ENCODE measurements at places on chromosomes 1 and 21.
A peak's percentile ranks its signal among the peaks of the same experiment; 100 is the strongest.

DNA sequence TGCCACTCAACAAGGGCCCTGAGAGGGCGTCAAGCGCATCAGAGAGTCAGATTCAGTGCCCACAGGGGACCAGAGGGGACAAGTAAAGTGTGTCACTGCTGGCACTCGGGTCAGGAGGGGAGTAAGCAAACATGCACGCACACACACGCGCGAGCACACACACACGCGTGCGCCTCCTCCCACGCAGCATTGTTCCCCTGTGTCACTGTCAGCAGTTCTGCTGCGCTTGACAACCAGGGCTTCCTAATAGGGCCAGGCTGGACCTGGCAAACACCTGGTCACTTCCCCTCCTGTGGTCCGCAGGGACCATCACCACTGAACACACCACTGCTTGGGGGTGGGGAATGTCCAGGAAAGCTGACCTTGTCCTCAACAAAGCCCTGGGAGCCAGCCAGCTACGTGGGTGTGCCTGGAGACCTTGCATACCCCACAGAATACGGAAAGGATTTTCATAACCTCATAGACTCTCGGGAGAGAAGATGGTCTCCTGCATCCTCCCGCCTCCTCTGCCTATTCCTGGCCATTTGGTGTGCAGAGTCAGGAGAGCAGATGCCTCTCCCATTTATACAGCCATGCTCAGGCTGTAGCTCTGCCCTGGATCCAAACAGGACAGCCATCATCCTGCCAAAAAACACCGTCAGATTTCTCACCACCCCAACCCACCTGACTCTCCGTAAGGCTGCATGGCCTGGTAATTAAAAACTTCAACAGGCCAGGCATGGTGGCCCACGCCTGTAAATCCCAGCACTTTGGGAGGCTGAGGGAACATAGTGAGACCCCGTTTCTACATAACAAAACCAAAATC is 73.2 kb downstream of the SSBP3 start:
- no peak for DNase-seq

DNA sequence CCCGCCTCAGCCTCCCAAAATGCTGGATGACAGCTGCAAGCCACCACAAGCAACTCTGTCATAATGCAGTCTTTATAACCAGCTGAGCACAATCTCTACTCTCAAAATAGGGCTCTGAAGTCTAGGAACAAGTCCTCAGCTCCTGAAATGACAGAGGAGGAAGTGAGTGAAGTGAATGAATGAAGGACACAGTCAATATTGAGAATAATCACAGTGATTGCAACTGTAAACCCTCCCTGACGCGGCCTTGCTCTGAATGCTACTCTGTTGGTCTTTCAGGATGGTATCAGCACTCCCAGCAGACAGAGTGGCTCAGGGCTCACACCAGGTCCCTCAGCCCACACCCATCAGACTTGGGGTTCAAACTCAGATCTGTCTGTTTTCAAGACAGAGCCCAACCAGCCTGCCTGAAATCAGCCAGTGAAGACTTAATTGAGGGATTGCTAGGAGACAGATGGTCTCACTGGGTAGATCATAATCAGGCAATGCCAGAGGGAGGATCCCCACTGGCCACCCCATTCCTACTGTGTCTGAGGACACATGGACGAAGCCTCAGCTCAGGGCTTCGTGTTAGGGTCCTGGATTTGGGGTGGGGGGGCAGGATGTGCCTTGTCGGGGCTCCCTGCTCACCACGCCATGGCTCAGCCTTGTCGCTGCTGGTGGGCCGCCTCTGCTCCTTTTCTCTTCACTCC is 20.9 kb downstream of the RNF187 start:
- no peak for DNase-seq

- DNase-seq: no peak
Measured at GRCh38 chr21:35423709-35424108, 374.6 kb upstream of the RUNX1 start.

DNA sequence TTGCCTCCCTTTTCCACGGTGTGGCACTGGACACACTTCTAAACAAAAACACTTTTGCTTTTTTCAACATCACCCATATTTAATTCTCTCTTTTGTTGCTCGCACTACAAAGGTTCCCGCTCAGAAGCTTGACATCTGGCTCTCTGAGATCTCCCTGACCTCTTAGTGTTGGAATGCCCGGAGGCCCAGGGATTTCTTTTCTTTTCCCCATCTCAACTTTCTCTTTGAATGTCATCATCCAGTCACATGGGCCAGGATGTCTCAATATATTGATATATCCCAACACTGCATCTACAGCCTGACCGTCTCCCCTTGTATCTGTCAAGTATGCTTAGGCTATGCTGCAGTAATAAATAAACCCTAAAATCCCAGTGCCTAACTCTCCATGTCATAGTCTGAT is 54.3 kb upstream of the DESI2 start:
- DNase-seq: no peak

- peak; percentile 23 for DNase-seq
Measured at GRCh38 chr1:36966242-36966641, 68.1 kb downstream of the GRIK3 start.

- no peak for DNase-seq
Measured at GRCh38 chr1:34213956-34214355, 37.2 kb downstream of the C1orf94 start.

DNA sequence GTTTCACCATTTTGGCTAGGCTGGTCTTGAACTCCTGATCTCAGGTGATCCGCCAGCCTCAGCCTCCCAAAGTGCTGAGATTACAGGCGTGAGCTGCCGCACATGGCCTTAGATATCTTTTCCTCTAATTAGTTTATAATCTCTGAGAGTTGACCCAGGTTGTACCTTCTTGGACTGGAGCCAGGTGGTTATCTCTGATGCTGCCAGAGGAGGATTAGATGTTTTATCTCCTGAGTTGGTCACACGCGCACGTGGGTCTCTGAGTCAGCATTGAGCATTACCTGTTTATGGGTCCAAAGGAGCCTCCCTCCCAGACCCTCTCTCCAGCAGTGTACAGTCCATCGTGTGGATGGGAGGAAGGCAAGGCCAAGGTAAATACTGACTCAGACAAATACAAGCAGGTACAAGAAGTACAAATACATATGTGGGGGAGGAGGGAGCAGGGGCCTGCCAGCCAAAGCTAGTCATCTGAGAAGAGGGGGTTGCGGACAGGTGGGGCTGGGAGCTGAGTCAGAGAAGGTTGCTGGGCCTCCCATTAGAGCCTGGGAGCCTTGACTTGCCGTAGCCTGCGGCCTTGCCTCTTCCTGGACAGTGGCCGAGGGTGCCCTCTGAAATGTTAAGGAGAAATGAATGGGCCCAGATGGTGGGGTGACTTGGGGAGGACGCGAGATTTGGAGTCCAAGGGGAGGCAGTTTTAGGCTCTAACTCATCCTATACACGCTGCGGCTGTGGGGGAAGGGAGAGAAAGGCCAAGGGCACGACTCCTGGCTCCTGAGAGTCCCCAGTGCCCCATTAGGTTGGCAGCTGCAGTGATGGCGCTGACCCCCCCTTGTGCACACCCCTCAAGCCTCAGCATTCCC is 13.1 kb downstream of the IL6R start:
- no peak for DNase-seq

DNA sequence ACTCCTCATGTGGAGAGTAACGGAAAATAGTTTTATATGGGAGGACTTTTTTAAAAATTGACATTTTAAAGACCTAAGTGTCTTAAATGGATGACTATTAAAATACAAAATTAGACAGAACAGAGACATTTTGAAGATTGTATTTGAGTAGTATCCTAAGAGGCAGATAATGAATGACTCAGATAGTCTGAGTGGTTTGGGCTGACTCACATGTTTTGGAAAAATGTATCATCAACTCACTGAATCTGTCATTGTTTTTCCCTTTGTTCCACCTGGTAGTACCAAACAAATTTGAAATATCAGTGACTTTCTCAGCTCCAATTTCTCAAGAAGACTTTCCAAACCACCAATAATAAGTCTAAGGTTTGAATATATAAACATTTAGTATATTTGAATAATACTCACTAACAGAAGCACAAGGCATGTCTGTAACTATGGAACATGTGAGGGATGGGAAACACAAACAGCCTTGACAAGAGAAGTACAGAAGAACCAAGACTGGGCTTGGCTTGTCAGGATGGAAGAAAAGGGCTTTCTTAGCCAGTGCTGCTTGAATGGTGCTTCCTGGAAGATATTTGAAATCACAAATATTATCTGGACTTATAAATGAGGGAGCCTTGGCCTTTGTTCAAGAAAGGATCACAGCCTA is 90.6 kb downstream of the SGIP1 start:
- no peak for DNase-seq

DNA sequence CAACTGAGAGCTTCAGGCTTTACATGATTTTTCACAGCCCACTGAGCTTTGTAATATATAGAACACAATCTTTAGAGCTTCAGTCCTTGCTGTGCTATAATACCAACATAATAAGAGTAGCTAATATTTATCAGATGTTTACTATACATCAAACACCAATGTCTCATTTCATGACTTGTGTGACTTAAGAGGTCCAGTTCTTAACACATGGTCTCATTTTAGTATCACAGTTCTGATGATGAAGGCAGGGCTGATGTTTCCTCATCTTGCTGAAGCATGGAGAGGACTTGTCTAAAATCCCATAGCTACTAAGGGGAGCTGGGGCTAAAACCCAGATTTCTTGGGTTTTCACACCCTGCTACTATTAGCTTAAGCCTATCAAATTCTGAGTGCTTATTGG is 5.5 kb downstream of the MTR start:
- DNase-seq: no peak

GRCh38 chr1:32345289-32345827 is 9.3 kb upstream of the MARCKSL1 start:
- no peak for DNase-seq

DNA sequence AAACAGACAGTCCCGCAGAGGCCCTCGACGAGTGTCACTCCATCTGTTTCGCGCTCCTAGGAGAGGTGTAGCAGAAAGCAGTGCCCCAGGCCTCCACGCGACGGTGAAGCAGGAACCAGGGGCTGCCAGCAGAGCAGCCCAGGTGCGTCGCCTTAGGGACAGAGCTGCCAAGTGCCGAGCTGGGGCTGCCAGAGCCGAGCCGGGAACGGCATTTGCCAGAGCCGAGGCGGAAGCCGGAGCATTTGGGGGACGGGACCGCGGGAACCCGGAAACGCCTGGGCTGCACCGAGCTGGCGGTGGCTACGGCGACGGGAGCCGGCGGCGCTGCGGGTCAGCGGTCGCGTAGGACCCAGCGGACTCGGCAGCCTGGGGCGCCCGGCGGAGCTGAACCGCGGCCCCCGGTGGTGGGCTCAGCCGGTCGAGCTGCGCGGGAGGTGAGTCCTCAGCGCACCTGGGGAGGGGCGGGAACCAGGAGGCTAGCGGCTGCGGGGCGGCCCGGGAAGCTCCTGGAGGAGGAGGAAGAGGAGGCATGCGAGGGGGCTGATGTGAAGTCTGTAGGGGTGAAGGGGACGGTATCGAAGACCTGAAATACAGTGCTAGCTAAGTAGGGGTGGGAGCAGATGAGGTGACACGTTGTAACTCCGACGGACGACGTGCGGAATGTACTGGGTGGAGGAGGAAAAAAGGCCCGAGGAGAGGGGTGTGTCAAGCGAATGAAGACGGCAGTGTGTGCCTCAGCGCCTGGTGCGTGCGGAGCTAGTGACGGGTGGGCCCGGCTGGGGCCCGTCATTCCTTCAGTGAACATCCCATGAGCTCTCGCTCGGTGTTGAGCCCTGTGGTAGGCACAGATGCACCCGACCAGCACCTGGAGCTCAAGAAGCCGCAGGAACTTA is at the start of gene SLC35A3:
TSS of gene SLC35A3 (plus strand) at position 268 of the 893 bp plus-strand sequence. CDS start 23,559 bp downstream, outside the sequence.
- peak; percentile 84 for DNase-seq

- no peak for DNase-seq
Measured at GRCh38 chr1:85195703-85196102, 5.1 kb downstream of the SYDE2 start.

GRCh38 chr1:48810740-48811139 is 34.0 kb upstream of the BEND5 start:
- DNase-seq: no peak

All from stimulated activated CD4-positive, alpha-beta T cell treated with anti-CD3 and anti-CD28 coated beads, Interleukin-2, amount 100 ng/mL, for 24 hours (primary cell).